Activated CD4-positive, CD25-positive, alpha-beta regulatory T cell treated with anti-CD3 and anti-CD28 coated beads, Interleukin-2, amount 50 U/mL, for 72 hours (primary cell): ENCODE measurements at places on chromosomes 3 and 15.

GRCh38 chr3:52055537-52056351 is 627 bp downstream of the DUSP7 start:
- peak; percentile 63 for DNase-seq

DNA sequence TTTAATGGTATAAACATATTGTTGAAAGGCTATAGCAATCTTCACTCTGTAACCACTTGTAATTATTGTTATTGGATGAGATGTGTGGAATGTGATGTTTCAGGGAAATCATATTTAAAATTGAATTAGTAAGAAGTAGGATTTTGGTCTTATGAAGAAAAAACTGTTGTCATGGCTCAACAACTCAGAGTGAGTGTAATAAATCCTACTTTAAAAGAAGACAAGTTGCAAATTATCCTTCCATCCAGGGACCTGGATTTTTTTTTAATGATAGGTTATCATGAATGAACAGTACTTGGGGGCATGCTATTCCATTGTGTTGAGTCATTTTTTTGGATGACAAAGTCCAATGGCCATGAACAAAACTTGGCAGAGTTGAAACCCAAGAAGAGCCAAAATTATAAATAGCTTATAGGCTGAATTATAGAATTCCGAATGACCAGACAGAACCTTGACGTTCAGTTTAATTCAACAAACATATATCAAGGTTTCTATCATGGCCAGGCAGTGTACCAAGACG is 625.5 kb upstream of the ZNF717 start:
- DNase-seq = no peak

- DNase-seq = no peak
Observed at GRCh38 chr3:48112813-48113212, 75.4 kb downstream of the CDC25A start.

DNA sequence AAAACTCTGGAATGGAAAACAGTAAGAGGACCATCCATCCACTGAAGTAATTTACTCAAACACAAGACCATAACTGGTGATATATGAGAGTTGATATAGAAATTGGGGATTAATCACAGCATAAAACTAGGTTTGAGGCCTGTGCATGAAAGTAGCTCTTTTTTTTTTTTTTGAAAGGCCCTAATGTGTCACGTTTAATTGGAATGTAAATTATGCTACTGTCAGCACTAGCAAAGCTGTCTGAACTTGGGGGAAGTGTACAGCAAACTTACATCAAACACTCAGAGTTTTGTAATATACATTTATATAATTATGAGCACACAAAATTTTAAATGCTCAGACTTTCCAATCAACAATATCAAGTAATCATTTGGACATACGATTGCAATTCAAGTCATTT is 154.1 kb downstream of the GREM1 start:
- DNase-seq = no peak

DNA sequence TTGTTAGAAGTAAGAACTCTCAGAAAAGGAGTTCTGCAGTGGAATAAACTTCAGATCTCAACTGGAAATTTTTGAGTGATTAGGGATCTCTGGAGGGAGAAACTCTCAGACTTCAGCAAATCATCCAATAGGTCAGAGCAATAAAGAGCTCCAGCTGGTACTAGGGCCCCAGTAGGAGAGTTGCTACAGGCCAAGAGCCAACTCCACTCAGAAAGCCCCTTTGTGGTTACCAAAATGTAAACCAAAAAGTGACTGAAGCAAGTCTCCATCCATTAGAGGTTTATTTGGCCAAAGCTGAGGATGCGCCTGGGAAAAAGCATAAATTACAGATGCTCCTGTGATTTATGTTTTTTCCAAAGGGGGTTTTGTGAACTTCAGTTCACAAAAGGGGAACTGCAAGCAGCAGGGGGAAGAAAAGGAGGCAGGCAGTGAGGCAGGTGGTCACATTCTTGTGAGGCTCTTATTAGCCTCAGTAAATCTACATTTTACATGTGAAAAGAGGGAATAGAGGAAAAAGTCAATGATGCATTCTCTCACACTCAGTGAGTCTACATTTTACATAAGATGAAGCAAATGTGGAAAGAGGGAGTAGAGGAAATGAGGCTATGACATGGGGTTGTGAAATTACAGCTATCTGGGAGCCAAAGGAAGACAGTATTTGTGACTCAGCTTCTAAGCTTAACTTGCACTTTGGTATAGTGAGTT is 92.4 kb upstream of the DAZL start:
- no peak for DNase-seq

DNA sequence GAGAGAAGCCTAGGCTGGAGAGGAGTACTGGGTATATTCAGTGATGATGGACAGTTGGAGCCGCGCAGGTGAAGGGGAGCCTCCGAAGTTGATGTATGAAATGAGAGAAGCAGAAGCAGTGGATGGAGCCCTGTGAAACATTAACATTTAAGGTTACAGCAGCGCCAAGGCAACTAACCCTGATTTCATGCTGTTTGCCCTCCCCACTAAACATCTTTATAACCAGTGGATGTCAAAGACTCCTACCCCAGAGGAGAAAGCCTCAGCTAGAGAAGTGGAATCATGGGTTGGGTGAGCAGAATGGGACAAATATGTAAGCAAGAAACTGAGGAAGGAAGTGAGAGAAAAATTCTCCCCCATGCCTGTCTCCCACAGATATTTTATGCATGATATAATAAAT is 92.0 kb upstream of the NMNAT3 start:
- no peak for DNase-seq
